ENCODE measurements at places on chromosomes 6 and 20.

- DNase-seq = no peak
Observed at GRCh38 chr6:4185846-4186245, 50.5 kb upstream of the ECI2 start.

DNA sequence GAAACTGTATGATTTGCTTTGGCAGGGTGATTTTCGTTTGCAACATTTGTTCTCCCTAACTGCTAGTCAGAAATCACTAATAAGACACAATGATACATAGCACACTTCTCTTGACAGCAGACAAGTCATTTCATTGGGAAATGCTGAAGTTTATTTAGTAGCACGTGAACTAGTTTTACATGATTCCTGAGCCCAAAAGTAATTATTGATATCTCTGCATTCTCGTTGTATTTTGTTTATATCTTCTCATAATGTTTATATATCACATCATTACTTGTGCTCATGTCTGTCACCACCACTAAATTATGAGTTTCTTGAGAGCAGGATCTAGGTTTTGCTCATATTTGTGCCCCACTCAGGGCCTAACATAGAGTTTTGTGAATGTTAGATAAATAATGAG lies 151.7 kb downstream of the KIF6 start:
- DNase-seq = no peak

DNA sequence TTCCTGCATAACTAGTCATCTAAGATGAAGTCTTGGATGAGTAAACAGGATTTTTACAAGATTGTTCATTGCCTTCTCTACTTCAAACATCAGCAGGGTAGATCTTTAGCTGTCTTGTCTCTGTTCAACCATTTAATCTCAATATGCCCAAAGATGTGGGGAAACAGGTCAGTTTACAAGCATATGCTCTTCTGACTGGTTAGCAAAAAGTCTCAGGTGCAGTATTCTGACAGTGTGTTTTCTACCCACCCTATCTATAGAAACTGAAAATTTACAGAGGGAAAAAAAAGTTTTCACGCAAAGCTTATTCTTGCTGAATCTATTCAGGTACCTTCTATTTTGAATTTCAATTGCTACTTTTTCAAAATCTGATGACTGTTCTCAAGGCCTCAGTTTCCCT lies 29.0 kb downstream of the MAP3K5 start:
- no peak for DNase-seq

DNA sequence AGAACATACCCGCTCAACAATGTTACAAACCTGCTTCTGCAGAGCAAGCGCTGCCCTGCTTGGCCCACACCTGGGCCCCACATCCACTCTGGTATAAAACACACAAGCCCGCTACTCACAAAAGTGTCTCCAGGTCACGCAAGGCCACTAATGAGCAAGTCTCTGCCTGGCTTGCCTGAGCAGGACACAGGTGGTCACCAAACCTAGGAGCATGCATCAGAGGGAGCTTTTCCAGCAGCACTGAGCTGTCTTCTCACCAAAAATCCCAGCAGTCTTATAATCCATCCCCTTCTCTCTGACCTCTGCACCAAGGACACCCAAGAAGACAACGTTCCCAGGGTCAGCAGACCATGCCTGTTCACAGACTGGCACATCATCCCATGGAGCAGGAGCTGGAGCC lies 100.8 kb downstream of the DLL1 start:
- no peak for DNase-seq

GRCh38 chr20:43563991-43564390 lies 5.2 kb downstream of the SGK2 start:
- DNase-seq = no peak

GRCh38 chr6:15930207-15930606 lies 198.7 kb upstream of the MYLIP start:
- no peak for DNase-seq

GRCh38 chr20:14062786-14063185 lies 67.5 kb downstream of the MACROD2 start:
- no peak for DNase-seq

All from DMS 273 treated with DMSO at 0.1 percent for 48 hours (cell line).